ENCODE measurements at places on chromosomes 4 and X. TPM values are rescaled to one million over a fixed set of nuclear protein-coding genes. Genes with fewer than 3 reads are reported as not detected.

Gene CFAP99
- total RNA-seq: 0.27 TPM

Gene CDS1
- under 0.01 TPM for total RNA-seq

DNA sequence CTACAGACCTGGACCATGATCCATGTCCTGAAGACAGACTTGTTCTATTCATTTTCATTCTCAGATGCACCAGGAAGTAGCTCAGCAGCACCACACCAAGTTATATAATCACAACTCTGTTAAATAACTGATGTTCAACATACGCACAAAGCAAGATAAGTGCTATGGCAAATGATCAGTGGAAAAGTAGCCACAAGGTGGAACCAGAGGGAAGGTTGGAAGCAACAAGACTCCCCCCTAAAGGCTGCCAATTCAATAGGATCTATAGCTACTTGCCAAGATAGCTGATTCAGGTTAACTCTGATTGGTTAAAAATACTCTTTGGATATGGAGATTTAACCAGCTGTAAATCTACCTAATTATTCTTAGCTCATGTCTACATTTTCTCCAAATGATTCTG lies 23.7 kb upstream of the FAM47B start:
- no peak for DNase-seq

GRCh38 chrX:82961129-82961528 lies 547.0 kb upstream of the POU3F4 start:
- DNase-seq: no peak

- DNase-seq: no peak
Observed at GRCh38 chr4:125044886-125045285, 269.9 kb upstream of the FAT4 start.

DNA sequence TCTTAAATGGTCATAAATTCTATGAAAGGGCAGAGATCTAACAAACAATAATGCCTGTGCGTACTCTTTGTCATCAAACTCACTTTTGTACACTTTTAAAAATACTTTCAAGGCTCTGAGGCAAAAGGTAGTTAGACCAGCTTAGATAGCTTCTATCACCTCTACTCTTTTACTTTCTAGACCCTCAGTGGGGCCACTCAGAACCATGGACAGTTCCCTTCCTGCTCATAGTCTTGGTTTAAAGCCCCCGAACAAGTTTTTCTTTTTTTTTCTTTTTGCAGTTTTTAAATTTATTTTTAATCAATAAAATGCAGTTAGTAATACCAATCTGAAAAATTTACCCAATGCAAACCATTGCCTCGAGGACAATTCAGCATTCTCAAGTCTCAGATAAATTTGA lies 460.5 kb upstream of the CNKSR2 start:
- no peak for DNase-seq

DNA sequence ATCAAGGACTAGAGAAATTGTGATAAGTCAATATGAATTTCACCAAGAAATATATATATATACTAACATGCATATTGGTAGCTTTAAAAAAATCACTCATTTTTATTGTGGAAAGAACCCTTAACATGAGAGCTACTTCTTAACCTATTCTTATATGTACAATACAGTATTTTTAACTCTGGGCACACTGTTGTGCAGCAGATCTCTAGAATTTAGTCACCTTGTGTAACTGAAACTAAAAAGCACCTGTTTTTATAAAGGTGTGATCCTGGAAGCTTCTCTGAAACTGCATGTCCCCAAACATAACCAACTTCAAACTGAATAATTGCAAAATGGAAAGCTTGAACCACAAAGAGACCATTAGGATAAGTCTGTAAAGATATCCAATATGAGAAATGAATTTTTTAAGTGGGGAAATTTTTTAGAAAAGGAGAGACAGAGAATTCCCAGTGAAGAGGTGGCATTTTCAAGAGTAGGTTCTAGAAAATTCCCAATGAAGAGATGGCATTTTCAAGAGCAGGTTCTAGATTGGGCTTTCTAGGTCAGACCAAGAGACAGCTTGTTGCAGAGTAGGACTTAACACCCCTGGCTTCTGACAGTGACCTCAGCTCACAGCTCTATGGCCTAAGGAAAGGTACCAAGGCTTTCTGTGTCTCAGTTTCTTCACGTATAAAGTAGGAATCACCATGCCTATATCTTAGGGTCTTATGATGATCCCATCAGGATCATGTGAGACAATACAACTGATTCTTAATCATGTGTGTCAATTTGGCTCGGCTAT lies 22.0 kb upstream of the PPARGC1A start:
- DNase-seq: no peak

GRCh38 chr4:20773144-20773997 lies 73.1 kb downstream of the PACRGL start:
- DNase-seq: peak; percentile 57

Measured in hematopoietic multipotent progenitor cell (in vitro differentiated cells).